ENCODE measurements at places on chromosomes 5 and 9. TPM values are rescaled to one million over a fixed set of nuclear protein-coding genes. Genes with fewer than 3 reads are reported as not detected.

Gene CYLC2
- not detected for total RNA-seq

Gene HRCT1
- 5.2 TPM for total RNA-seq

Gene PSMD5
- total RNA-seq, result 54.6 TPM

Gene PRXL2C
- 37.0 TPM for total RNA-seq

Gene STPG3
- not detected for total RNA-seq

Gene TSSK1B
- total RNA-seq, result not detected

Gene CBY3
- not detected for total RNA-seq

Gene GPR151
- not detected for total RNA-seq

Gene ZBED3
- 21.6 TPM for total RNA-seq
